ENCODE measurements at places on chromosomes 12 and 14.

GRCh38 chr12:93022603-93023340, 93.7 kb upstream of the EEA1 start:
- no peak for DNase-seq

- DNase-seq: no peak
Measured at GRCh38 chr12:109541413-109541726, 31.9 kb downstream of the MMAB start.

GRCh38 chr12:120041386-120042231, 52.6 kb downstream of the BICDL1 start:
- DNase-seq: no peak

DNA sequence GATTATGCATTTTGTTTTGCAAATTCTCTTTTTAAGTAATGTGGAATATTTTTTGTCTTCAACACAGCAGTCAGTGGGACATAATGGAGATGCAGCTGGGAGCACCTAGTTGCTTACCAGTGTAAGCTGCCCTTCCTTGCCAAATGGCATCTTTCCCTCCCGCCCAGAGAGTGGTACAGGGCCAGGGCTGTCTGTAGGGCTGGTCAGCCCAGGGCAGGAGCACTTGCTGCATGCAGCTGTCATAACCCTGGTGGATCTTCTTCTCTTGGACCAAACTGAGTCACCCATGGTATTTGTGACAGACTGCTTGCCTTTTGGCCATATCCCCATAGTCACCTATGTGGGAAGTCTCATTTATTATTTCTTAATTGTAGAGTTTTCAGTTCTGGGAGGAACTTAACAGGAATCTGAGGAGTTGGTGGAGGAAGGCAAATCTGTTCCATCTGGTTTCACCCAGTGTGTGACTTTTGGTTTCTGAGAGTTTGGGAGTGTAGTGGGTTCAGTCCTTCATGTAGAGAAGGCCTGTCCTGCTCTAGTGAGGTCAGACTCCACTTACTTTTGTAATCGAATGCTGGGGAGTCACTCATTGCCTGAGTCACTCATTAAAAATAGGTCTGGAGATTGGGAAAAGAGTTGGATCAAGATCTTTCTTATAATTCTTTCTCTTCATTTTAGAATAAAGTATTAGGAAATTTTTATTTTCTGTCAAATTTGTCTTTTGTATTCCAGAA, 62.0 kb upstream of the ASPG start:
- no peak for DNase-seq

DNA sequence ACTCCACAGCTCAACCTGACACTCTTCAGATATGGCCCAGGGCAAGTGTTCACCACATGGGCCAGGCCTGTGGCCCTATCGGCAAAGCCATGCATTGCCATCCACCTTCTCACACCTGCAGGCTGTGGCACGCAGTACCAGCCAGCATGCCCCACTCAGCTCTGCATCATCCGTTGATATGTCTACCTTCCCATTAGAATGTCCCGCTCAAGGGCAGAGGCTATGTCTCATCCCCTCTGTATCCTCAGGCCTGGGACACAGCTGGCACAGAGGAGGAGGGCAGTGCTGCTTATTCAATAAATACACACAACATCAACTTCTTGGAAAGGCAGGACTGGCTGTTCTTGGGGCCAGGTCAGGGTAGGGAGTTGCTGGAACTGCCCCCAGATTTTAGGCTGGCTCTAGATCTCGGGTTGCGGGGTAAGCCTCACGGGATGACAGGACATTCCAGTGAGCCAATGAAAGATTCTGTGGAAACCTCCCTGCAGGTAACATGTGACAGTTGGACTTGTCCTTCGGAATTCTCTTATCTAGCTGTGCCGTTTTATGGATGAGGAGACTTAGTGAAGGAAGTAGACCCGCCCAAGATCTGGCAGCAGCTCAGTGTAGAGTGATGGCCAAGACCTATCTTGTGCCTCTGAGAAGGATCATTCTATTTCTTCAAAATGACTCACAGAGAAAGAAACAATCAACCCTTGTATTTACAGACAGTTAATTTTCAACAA, 25.6 kb downstream of the SYNE3 start:
- no peak for DNase-seq

GRCh38 chr12:109539508-109539907, 33.8 kb downstream of the MMAB start:
- DNase-seq: no peak

- no peak for DNase-seq
Measured at GRCh38 chr12:14975457-14975856, 2.6 kb downstream of the PDE6H start.

DNA sequence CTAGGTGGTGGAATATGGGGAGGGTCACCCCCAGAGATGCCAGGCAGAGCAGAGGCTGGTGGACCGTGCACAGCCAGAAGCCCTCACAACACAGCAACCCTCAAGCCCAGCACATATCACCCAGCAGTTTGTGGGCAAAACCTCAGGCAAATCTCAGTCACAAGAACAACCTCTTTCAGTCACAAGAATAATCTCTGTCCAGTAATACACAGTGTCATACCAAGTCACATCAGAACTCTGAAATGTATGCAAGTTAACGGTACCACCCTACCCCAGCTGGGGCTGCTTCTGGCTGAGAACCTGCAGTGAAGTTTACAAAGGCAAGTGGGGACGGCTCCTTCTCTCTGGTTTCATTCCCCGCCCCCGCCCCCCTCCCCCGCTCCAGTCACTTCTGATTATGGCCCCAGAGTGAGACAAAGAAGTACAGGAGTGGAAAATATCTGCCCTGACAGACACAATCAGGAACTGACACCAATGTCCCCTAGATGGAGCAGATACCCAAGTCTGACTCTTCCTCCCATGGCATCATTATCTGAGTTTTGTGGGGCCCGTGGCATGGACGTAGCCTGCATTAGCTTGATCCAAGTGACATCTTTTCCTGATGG, 480.9 kb upstream of the TMEM132C start:
- DNase-seq: no peak

GRCh38 chr12:125314051-125314755, 249.0 kb downstream of the AACS start:
- no peak for DNase-seq

GRCh38 chr12:48601013-48601756, 31.3 kb upstream of the LALBA start:
- no peak for DNase-seq

- peak; percentile 50 for DNase-seq
Measured at GRCh38 chr14:92568621-92569479, 55.3 kb downstream of the RIN3 start.

DNA sequence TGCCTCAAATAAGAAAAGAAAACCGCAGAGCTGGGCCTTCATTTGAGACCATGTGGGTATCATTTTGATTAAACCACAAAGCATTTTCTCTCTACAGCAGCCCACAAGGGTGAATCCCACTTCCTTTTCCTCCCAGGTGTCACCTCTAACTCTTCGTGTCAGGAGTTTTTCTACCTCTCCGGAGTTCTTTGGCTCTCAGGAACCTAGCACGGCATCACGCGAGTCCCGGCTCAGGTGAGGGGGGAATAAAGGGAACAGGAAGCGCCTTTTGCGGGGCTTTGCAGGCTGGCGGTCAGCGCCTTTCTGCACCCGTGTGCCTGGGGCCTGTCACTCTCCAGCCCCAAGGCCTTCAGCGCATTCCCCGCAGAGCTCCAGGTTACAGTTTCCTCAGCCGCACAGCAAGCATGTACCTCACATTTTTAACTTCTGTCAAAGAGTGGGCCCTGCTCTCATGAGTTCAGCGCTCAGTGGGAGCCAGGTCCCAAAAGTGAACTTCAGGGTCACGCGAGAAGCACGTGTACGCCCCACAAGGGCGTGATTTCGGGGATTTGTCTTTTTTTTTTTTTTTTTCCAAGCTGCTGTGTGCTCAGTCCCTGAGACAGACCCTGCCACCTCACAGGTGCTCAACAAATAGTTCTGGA, 740 bp upstream of the PRPF40B start:
- DNase-seq: peak; percentile 12

DNA sequence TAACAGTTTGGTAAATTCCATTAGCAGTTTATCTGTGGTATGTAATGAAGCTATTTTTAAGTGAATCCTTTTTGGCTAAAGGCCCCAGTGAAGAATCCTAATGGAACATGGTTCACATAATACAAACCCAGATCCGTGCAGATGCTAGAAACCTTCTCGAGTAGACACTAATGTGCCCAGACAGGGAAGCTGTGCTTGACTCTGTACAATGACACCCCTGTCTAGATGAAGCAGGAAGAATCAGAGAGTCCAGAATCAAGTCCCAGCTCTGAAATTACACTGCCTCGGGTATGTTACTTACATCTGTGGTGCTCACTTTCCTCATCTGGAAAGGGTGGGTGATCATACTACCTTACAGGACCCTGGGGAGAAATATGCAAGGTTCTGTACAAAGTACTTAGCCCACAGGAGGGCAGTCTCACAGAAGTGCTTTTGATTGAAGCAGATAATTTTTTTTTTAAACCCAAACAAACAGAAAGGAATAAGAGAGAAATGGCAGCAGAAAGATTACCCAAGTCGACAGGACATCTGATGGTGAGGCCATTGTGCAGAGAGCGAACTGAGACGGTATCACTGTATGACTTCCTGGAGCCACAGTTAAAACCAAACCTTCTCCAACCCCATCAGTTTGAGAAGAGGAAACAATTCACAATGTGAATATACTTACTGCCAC, 8.5 kb downstream of the CRACR2A start:
- DNase-seq: no peak

GRCh38 chr12:10389904-10390303, at the start of gene KLRK1:
Gene KLRK1, minus strand, starts transcription at chr12:10390041. Its CDS starts 1,231 bp downstream, at chr12:10388810.
- no peak for DNase-seq

DNA sequence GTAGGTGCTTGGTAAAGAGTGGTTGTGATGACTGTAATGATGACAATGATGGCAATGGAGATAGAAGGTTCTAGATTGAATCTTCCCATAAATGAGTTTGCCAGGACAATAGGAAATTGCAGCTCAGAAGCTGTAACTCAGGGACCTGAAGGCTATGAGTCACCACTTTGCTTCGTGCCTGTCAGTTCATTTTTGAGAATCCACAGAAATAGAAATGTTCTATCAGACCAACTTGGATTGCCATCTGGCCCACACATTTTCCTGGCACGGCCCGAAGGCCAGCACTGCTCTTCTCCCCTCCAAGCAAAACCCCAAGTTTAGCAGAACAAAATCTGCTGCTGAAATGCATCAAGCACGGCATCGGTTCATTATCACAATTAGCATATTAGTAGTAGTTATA, 1127.0 kb downstream of the BCL11B start:
- no peak for DNase-seq

DNA sequence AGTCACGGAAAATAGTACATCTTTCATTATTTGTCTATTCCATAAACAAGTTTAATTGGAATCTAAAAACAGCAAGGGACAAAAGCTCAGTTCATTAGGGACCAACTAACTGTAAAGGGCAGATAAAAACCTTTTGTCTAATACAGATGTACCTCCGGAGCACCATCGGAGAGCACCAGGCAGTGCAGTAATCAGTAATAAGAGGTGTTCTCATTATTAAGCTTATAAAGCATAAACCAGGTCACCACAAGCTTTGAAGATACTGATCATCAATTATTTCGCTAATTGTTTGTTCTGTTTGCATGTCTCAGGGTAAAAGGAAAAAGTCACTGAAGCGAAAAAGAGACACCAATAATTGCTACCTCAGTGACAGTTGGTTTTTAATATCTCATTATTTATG, 207.3 kb upstream of the PRKD1 start:
- DNase-seq: no peak

- no peak for DNase-seq
Measured at GRCh38 chr14:64757601-64758000, 53.4 kb downstream of the PLEKHG3 start.

GRCh38 chr14:41642367-41642766, 35.7 kb downstream of the LRFN5 start:
- no peak for DNase-seq

- no peak for DNase-seq
Measured at GRCh38 chr12:21939435-21939834, 1.8 kb downstream of the ABCC9 start.

- DNase-seq: no peak
Measured at GRCh38 chr12:46778415-46778814, 47.4 kb downstream of the SLC38A4 start.

- DNase-seq: no peak
Measured at GRCh38 chr12:109605016-109605415, 31.4 kb downstream of the MVK start.

GRCh38 chr12:121894633-121895032, 6.0 kb downstream of the PSMD9 start:
- DNase-seq: no peak

DNA sequence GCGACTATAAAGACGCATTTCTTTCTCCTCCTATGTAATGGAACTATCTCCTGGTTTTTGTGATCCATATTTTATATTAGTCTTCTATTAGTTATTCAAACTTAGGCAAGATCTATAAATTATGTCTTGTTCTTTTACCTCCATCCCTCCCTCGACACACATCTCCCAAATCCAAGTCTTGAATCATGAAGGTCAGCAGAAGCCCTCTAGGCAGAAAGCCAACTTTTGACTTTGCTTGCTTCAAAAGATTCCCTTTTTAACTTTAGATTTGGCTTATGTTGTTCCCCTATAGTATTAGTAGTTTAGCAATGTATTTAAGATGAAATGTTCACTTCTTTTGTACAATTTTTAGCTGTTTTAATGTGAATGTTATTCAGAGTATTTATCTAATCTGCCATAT, 689.8 kb downstream of the SLC6A15 start:
- DNase-seq: no peak

DNA sequence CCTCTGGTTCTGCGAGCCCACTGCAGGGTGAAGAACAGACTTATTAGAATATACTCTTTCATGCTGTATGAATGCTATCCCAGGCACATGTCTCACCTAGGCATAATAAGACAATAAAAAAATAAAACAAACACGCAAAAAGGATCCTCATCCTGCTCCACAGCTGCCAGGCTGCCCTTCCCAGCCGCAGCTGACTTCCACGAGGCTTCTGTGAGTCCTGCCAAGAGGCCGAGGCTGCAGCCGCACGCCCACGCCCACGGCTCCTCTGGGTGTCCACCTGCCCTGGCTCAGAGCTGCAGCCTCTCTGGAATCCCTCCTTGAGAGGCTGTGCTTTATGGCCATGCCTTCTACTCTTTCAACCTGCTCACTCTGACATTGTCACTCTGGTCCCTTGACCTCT, 6.9 kb downstream of the SMIM41 start:
- DNase-seq: no peak
